ENCODE measurements at places on chromosomes 16 and 17.

DNA sequence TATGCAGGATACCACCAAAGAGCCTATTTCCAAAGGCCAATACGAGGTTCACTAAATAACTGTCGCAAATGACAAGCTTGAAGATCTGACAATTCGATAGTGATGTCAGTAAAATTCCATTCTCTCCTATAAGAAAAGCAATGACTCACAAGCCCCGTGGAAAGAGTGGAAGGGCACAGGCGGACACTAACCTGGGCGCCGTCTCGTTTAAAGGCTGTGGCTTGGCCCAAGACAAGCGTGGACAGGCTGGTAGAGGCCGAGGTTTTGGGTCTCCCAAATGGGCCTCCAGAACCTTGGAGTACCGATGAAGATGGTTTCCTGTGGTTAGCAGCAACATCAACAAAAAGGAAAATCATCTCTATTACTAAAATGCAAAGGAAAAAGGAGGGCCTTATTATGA lies 16.5 kb upstream of the SLC38A8 start:
- DNase-seq, result no peak

- no peak for DNase-seq
Observed at GRCh38 chr16:67481561-67482232, 740 bp upstream of the ATP6V0D1 start.

GRCh38 chr17:51819341-51820219 lies 338.9 kb downstream of the CA10 start:
- DNase-seq, result no peak

DNA sequence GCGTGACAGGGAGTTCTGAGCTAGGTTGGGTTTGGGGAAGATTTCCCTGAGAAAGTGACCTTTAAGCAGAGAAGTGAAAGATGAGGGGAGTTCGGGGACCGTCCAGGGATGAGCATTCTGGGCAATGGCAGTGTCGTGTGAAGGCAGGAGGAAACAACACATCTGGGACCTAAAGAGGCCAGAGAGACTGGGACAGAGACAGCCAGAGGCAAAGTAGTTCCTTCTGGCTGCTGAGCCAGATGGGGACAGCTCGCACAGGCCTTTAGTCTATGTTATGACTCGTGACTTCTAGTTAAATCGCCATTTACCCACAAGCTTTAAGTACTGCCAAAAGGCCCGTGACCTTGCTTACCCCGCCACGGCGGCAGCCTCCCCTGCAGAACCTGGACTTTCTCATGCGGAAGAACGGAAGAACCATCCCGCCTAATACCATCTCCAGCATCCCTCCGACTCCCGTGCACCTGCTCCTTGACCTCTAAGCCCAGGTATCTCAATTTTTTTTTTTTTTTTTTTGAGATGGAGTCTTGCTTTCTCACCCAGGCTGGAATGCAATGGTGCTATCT lies 8.5 kb upstream of the MED11 start:
- no peak for DNase-seq

GRCh38 chr16:25896411-25896810 lies 204.7 kb downstream of the HS3ST4 start:
- no peak for DNase-seq

- DNase-seq, result no peak
Observed at GRCh38 chr16:29812754-29813643, 1.0 kb downstream of the PRRT2 start.

DNA sequence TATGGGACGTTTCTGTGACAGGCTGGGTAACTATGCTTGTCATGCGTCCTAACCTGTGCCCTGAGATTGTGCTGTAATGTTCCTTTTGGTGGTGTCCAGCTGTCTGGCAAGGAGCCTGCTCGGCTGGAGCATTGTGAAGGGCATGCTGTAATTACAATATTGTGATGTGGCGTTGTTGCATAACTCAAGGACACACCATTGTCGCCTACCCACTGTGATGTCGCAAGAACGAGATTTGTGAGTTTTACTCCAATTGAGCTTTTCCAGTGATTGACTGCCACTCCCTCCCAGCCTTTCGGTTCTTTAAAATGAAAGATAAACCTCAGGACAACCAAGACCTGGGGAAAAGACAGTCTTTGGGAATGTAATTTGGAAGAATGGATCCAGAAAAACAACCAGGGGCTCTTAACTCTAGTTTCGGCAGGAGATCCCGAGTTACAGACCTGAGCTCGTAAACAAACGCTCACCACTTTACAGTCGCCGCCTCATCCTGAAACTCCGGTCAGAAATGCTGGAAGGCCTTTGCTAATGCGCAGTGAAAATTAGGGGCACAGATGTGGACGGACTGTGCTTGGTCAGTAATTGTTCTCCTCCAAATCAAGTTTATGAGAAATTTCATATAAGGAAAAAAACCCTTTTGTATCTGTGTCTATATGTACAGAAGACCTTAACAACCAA lies 1.3 kb downstream of the ZNF750 start:
- no peak for DNase-seq

- DNase-seq, result no peak
Observed at GRCh38 chr17:20035501-20035900, 26.3 kb downstream of the SPECC1 start.

DNA sequence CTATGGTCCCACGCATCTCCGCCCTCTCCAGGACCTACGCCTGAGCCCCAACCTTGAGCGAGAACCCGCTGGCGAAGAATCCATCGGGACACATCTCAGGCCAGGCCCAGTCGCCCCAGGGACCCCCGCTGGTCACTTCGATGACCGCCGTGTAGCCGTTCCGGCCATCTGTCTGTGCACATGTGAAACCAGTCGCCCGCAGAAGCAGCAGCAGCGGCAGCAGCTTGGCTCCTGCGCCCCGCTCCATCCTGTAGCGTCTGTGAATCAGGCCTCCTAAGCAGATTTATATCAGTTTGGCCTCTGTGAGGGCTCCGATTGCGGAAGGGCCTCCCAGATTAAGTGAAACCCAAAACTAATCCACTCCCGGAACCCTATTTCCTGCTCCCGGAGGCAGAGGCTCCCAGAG lies at the start of gene VMO1:
VMO1 (minus strand) TSS at position 259 of the 406 bp plus-strand sequence; CDS start at position 247, 12 bp downstream.
- DNase-seq, result no peak

- DNase-seq, result no peak
Observed at GRCh38 chr17:64401941-64402340, 11.3 kb upstream of the PECAM1 start.

GRCh38 chr16:3182608-3183444 lies 5.2 kb upstream of the OR1F1 start:
- peak; percentile 46 for DNase-seq

GRCh38 chr16:57949013-57949412 lies 21.9 kb downstream of the CNGB1 start:
- DNase-seq, result no peak

DNA sequence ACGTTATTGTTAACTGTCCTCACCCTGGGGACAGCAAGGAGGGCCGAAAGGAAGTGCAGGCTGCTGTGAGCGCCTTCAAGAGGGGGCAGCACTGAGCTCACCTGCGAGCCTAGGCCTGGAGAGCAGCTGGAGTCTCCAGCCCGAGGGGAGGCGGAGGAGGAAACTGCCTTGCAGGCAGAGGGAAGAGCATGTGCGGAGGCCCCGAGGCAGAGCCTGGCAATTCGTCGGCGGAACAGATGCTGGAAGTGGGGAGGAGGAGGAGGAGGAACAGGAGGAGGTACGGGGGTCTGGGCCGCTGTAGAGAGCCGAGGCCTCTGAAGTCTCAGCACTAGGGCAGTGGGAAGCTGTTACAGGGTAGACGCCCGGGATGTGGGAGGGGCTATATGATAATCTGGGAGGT lies 49.6 kb upstream of the PLCG2 start:
- DNase-seq, result no peak

DNA sequence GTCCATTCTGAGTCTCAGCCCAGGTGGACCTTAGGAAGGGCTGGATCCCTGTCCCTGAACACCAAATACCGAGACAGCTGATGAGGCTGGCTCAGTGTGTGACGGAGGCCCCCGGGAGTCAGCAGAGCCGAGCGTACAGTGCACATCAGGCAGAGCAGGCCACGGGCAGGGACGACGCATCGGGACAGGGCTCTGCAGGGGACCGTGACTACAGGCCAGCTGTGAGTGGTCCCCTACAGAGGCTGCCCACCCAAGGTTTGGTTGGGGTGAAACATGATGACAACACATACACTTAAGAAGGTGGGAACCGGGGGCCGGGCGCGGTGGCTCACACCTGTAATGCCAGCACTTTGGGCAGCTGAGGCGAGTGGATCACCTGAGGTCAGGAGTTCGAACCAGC lies 6.4 kb downstream of the CCDC137 start:
- no peak for DNase-seq

GRCh38 chr17:18158022-18158600 lies 25.5 kb upstream of the ALKBH5 start:
- DNase-seq, result peak; percentile 95

DNA sequence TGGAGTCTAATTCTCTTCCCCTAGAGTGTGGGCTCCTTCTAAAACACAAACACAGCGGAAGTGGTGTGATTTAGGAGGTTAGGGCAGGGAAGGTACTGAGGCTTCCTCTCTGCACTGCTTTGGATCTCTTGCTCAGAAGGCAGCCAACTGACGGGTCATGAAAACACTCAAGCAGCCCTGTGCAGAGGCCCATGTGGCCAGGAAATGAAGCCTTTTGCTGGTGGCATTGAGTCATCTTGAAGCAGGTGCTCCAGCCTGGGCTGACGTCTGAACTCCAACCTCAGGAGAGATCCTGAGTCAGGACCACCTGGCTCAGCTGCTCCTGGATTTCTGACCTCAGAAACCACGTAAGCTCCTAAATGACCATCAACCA lies 72.9 kb downstream of the MRM1 start:
- DNase-seq, result no peak

DNA sequence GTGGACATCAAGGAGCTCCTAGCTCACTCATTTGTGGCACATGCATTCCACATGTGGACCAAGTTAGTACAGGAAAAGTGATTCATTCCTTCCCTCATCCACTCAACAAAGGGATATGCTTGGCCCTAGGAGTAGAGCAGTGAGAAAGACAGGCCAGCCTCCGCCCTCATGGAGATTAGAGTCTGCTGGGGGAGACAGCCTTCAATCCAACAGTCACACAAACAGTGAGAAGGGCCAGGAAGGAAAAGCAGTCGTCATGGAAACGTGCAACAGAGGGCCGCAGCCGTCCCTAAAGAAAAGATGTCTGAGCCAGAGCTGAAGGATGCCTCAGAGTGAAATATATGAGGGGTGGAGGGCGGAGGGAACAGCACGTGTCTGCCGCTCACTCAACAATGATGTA lies 109.9 kb downstream of the VPS53 start:
- no peak for DNase-seq

GRCh38 chr16:73368715-73369114 lies 320.8 kb upstream of the ZFHX3 start:
- no peak for DNase-seq

- DNase-seq, result no peak
Observed at GRCh38 chr17:77546772-77547241, 406.0 kb downstream of the SEC14L1 start.
